ENCODE measurements at places on chromosomes 1 and 21.
A peak's percentile ranks its signal among the peaks of the same experiment; 100 is the strongest.

- no peak for DNase-seq
Observed at GRCh38 chr1:188514917-188515316, 1686.2 kb downstream of the PLA2G4A start.

DNA sequence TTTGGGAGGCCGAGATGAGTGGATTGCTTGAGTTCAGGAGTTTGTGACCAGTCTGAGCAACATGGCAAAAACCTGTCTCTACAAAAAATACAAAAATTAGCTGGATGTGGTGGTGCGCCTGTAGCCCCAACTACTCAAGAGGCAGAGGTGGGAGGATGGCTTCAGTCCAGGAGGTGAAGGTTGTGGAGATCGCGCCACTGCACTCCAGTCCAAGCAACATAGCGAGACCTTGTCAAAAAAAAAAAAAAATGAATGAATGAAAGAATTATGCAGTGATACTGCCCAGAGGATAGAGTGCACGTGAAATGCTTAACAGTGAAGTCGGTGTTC lies 429 bp upstream of the DPH2 start:
- no peak for DNase-seq

GRCh38 chr1:147809236-147809635 lies 48.8 kb upstream of the GJA5 start:
- no peak for DNase-seq

GRCh38 chr1:82245345-82246014 lies 444.7 kb downstream of the ADGRL2 start:
- no peak for DNase-seq

- no peak for DNase-seq
Observed at GRCh38 chr21:42722808-42723473, 69.5 kb downstream of the PDE9A start.

DNA sequence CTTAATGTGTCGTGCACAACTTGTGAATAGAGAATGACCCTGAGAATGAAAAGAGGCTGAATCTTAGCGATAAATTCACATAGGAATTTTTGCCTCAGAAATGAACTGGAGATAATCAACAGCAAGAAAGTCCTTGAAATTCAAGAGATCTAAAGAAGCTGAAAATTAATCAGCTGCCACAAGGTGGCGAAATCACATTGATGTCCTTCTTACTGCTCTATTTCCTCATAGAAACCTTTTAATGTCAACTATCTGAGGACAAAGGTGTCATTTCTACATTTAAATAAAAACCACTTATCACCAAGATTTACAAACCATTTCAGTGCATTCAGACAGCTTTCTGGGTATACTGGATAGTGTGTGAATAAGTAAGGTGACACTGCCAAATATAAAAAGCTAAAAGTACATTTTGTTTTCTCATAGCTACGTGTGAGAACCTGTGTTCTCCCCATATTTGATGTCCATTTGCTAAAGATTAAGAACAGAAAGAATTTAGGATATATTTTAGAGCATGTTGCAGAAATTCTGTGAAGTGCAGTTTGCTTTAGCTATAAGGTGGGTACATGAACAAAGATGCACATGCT lies 485.3 kb upstream of the PTBP2 start:
- DNase-seq, result no peak

- DNase-seq, result no peak
Observed at GRCh38 chr1:5882367-5883128, 109.7 kb downstream of the NPHP4 start.

DNA sequence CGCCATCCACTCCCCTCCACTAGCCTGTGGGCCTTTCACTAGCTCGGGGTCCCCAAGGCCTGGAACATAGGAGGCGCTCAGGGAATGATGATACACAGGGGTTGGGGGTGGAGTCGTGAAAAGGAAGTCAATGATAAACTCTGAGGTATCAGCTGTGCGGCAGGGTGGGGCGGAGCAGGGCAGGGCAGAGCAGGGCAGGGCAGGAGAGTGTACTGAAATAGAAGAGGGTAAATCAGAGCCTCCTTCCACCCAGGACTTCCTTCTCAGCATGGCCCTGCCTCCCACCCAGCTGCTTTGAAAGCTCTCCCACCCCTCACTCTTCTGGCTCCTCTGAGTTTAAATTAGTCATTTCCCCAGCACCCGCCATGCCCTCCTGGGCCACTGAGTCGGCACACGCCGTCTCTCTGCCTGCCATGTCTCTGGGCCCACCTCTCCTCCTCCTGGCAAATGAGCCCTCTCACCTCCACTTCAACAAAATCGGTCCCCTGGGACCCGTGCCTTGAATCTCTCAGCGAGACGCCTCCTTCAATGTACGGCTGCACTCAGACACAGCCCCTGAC lies 16.9 kb downstream of the CAPZB start:
- peak; percentile 59 for DNase-seq
